Vagina (tissue), 2 donors: ENCODE measurements at places on chromosomes 2 and 18. TPM values are rescaled to one million over a fixed set of nuclear protein-coding genes. Genes with fewer than 3 reads are reported as not detected.

Gene CD207
- 2.5 TPM for total RNA-seq

Gene CEP192
- total RNA-seq, result 17.9 TPM

Gene ITGA4
- 4.9 TPM for total RNA-seq

Gene SP5
- total RNA-seq, result 1.7 TPM

Gene UGT1A1
- 0.98 TPM for total RNA-seq

Gene SERPINB11
- 8.6 TPM for total RNA-seq

Gene SRD5A2
- total RNA-seq, result 2.9 TPM
